AG20443 (cell line): ENCODE measurements at places on chromosomes 6 and 20.

- DNase-seq: no peak
Observed at GRCh38 chr6:101534386-101534785, 140.9 kb downstream of the GRIK2 start.

DNA sequence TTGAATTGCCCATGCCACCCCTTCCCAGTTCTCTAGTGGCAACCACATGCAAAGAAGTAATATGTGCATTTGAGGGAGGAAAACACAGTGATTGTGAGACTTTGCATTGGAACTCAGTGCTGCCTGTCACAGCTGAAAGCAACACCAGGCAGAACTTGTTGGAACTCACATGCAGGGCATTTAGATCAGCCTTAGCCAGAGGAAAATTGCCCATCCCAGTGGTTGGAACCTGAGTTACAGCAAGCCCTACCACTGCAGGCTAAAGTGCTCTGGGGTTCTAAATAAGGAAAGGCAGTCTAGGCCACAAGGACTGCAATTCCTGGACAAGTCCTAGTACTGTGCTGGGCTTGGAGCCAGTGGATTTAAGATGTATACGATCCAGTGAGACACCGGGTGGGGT lies 245.3 kb upstream of the UFL1 start:
- no peak for DNase-seq

DNA sequence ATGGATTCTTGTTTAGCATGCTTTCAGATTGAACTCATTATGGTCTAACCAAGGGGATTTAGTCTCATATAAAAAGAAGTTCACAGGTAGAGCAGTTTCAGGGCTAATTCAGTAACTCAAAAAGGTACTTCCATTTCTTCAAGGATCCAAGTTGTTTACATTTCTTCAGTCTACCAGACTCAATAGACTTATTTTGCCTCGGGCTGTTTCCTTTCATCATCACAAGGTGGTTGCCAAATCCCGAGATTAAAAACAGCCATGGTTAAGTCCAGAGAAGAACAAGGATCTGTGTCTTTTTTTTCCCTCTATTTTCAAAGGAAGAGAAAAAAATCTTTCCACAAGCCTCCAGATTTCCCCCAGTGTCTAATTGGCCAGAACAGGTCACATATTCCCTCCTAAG lies 69.8 kb upstream of the SNX9 start:
- DNase-seq: peak; percentile 23

DNA sequence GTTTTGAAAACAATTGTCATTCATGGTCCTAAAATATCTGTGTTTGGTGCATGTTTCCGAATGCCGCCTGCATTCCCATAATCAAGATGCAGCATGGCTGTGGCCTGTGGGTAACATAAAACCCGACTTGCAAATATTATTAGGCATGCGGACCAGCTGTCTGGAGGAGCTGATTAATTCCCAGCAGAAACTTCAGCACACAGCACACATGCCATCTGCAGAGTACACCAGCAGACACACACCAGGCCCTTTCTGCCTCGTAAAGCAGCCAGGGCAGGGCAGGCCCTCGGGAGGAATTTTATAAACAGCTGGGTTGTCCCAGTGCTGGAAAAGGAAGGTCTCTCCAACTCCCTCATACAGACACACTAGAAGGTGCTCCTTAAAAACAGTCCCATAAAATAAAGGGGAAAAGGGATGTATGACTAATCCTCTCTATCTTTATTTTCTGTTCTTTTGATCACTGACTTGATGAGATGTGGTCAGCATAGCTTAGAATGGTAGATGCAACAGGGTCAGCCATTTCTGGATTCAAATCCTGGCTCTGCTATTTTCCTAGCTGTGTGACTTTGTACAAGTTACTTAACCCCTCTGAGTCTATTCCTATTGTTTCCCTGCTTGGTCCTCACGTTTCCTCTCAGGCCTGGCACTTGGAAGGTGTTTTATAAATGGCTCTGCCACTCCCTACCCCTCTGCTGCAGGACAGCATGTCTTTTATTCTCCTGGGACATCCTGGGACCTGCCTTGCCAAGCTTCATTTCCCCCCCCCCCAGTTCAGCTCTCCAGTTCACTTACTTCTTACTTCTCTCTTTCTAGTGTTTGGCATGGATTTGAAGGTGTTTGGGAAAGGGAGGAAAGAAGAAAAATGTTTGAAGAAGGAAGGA lies 85.9 kb upstream of the TRAF3IP2 start:
- DNase-seq: no peak

- DNase-seq: peak; percentile 86
Observed at GRCh38 chr6:159833556-159833955, 33.5 kb downstream of the PNLDC1 start.

- DNase-seq: no peak
Observed at GRCh38 chr20:13441388-13441787, 197.3 kb downstream of the TASP1 start.

GRCh38 chr20:64069614-64070243 lies 6.7 kb downstream of the TCEA2 start:
- DNase-seq: peak; percentile 70

- DNase-seq: no peak
Observed at GRCh38 chr20:51381557-51381956, 161.0 kb downstream of the NFATC2 start.
